Stimulated activated CD8-positive, alpha-beta memory T cell treated with anti-CD3 and anti-CD28 coated beads, Interleukin-2, amount 100 ng/mL, for 1 hour (primary cell): ENCODE measurements at places on chromosomes 7 and 10.

DNA sequence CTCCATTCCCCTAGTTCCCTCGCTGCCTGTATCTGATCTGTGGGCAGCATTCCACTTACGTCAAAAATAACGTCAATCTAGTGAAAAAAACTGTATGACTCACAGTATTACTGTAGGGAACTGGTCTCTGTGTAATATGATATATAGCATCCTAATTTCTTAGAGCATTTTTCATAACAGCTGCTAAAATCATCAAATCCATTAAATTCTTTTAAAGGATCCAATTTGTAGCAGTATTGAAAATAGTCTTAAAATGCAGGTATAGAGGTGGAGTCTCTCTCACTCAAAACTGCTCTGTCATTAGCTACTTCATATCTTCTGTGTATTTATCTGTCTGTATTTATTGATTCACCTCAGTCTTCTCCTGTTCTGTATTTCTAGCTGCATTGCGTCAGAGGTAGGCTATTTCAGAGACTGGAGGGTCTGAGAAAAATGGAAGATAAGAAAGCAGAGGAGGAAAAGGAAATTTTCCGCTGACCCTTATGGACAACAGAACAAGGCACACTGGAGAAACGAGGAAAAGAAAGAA lies 59.9 kb downstream of the PON1 start:
- no peak for DNase-seq

DNA sequence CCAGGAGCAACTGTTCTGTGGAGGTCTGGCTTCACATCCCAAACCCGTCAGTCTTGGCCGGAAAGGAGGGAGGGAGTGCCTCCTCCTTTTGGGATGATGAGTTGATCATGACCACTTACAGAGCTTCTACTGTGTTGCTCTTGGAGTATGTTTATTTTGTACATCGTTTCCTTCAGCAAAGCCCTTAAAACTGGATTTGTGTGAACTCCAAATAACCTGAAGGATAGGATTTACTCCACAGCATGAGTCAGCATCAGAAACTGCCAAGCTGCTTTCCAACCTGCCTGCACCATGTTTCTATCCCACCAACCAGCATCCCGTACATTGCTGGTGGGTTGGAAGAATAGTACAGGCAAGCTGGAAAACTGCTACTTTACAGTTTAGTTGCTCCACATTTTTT lies 3.5 kb downstream of the CCDC201 start:
- DNase-seq: no peak

- DNase-seq: no peak
Observed at GRCh38 chr7:94145602-94146001, 141.4 kb upstream of the BET1 start.

DNA sequence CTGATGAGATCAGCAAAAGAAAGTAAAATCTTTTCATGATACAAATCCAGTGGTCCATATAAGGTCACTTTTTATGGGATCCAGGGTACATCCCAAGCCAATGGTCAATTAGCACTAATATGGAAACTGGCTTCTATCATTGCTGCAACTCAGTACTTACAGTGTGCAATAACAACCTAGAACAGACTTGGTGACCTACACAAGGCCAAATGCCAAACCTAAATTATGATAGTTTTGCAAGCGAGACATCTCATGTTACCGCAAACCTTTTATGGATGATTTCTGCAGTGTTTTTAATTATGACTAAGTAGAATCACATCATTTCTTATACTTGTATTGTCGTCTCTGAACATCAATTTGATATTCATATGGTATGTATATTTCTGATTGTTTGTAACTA lies 583.5 kb upstream of the SEMA3D start:
- no peak for DNase-seq

- no peak for DNase-seq
Observed at GRCh38 chr10:69500864-69501468, 49.7 kb downstream of the TSPAN15 start.

- no peak for DNase-seq
Observed at GRCh38 chr10:96967847-96968246, 135.7 kb downstream of the LCOR start.

DNA sequence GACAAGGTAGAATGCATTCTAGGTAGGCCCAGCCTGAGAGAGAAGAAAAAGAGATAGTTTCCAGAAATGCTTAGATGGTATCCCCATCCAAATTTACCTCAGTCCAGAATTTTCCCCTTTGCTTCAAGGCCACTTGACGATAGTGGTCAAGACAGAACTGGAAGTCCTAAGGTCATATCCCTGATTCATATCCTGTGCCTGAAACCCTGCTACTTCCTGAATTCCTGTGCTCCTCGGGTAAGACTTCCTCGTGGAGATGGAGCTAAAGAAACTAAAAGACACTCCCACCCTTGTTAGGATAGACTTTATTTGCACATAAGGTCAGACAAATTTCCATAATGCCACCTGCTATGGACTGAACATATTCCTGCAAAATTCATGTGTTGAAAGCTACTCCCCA lies 175.9 kb downstream of the EVX1 start:
- no peak for DNase-seq

- DNase-seq: no peak
Observed at GRCh38 chr7:7820939-7821338, 102.5 kb upstream of the RPA3 start.

- no peak for DNase-seq
Observed at GRCh38 chr7:55101359-55101758, 82.5 kb downstream of the EGFR start.
